ENCODE measurements at places on chromosomes 5 and 9.

DNA sequence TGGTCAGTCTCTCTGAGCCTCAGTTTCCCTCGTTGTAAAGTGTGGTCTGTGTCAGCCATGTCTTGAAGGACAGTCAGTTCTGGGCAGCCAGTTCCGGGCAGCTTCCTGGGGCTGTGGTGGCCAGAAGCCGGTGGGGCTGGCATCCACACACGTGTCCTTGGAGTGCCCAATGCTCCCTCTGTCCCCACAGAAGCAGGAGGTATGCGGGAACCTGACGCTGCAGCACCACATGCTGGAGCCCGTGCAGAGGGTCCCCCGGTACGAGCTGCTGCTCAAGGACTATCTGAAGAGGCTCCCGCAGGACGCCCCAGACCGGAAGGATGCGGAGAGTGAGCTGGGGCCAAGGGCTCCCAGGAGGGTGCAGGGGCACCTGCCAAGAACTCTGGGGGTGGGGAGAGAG, 48.4 kb upstream of the SUSD3 start:
- DNase-seq = no peak

- peak; percentile 3 for DNase-seq
Observed at GRCh38 chr9:136857581-136858412, 5.7 kb downstream of the MAMDC4 start.

- no peak for DNase-seq
Observed at GRCh38 chr5:160547061-160547460, 125.4 kb downstream of the PTTG1 start.

- no peak for DNase-seq
Observed at GRCh38 chr9:134570711-134571325, 70.8 kb upstream of the COL5A1 start.

DNA sequence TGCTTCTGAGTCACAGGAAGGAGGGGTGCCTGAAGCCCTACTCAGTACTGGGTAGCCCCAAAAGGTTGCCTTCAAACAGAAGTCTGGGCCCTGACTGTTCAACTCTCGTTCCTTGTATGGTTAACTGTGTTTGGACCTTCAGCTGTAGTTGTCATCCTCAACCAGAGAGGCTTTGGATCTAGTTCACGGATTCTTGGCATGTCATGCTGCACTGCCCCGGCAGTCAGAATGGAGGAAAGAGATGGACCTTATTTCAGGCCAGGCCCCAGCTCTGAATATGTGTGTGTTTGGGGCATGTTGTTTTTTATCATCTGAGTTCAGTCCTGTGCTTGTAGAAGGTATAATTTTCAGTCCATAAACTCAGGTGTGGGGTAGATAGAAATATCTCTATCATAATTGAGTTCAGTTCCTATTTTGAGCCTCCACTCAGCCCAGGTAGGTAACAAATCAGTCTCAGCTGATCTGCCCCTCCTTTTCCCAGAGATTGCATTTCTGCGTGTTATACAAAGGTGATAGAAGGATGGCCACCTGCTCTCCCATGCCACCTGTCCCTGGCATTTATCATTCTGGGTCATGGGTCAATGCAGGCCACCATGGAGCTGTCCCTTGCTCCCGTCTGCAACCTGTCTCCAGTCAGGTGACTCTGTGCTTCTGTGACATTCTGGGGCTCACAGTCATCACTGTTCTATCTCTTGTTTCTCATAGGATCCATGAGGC, 127.5 kb upstream of the CPEB4 start:
- no peak for DNase-seq

DNA sequence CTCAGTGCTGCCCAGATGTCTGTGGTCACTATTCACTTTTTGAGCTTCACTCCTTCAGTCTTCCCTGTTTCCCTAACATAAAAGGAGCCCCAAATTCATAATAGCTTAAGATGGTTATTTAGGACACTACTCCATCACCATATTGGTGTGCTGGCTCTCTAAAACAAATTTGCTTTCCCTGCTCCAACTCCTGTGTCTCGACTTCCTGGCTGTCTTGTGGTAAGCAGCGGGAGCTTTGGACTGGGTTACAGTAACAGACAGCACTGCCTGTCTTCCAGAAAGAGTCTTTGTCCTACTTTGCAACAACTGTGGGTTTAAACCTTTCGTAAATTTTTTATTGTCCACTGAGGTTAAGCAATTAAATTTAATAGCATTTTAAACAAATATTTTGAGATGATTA, 389.4 kb downstream of the CDH9 start:
- DNase-seq = no peak

DNA sequence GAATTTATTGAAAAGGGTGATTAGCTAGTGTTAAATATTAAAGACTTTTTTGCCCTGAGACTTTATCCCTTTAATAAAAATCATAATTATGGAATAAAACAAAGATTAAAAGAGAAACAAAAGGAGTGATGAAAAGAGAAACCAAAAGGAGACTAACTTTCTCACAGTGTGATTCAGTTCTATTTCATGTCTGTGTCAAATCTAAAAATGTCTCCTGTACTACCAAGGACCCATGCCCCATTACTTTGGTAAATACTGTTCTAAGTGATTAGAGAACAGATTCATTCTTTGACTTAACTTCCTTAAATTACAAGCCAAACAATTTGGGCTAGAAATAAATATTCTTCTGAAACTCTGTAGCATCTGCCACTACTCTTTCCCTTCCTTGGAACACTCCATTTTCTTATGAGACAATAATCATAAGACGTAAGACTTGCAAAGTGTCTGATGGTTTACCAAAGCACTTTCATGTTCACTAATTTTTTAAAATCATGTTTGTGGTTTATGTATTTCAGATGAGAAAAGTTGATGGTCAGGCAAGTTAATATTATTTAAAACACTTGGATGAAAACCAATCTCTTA, 319.0 kb downstream of the EBF1 start:
- no peak for DNase-seq
